ENCODE measurements at places on chromosomes 16 and 17.

DNA sequence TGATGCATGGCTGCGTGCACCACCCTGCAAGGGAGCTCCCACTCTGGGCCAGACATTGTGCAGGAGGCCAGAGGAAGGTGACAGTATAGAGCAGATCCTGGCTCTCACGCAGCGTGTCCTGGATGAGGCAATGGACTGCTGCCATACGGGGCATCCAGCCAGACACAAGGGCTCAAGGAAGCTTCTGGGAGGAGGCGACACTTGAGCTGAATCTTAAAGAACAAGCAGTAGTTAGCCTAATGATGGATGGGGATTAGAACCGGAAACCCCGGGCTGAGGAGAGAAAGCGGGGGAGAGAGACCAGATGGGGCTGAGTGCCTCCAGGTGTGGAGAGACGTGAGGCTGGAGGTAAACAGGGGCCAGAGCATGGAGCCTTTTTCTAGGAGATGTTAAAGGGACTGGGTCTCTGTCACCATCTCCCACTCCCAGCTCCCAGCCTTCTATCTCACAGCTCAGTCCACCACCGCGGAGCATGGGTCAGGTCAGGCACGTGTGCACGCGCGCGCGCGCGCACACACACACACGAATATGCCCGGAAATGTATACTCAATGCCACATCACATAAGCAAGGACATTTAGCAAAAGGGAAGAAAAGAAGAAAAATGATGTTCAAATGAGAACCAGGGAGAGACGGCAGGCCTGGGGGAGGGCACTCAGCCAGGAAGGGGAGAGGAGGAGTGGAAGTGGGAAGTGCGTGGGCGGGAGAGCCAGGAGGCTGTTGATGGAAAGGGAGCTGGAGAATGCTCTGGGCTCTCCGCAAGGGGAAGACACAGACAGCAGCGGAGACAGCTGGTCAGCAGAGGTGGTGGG, 46.3 kb downstream of the CCDC42 start:
- peak; percentile 58 for DNase-seq

DNA sequence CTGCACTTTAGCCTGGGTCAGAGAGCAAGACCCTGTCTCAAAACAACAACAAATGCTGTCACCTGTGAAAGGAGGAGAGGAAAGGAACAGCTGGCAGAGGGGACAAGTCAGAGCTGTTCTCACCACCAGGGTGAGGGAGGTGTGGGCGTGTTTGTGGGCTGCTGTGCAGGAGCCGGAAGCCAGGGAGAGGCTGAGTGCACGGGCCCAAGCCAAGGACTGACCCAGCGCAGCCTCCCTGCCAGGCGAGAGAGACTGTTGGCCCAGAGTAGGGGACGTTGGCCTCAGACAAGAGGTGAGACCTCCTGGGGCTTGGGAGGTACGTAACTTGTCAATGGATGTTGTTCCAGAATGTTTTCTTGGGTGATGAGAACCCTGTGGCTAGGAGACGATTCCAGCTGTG, 10.7 kb downstream of the SPNS2 start:
- no peak for DNase-seq

- no peak for DNase-seq
These were observed 2.7 kb upstream of the ALDH3A1 start for GRCh38 chr17:19750835-19751234.

GRCh38 chr16:79969458-79969857, 368.9 kb upstream of the MAF start:
- no peak for DNase-seq

DNA sequence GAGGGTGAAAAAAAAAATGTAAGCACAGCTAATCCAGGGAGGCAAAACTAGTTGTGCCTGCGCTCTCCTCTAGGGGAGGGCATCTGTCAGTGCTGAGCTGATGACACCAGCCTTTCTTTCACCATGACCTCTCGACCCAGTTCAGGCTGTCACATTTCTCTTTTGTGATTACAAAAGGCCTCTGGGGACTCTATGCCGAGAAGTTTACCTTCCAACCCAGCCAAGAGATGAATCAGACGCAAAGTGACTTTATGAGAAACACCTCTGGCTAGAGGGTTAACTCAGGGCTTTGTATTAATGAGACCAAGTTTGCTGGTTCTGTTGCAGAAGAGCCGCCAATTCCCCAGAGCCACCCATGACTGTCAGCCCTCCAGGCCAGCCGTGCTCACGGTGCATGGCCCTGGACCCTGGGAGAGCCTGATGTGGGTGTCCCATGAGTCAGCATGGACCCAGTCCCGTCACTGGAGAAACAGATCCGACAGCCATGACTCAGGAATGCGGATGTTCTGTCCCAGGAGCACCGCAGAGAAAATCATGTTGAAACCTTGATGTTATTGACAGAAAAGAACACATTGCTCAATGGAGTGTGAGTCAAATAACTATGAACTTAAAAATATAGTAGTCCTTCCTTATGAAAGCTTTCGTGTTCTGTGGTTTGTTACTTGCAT, 437.2 kb downstream of the HS3ST3B1 start:
- DNase-seq: no peak

- no peak for DNase-seq
These were observed 33.4 kb upstream of the IL34 start for GRCh38 chr16:70612931-70613330.

Data from cerebellar cortex (tissue), 1 donor.